ENCODE measurements at places on chromosomes 2 and 18. TPM values are rescaled to one million over a fixed set of nuclear protein-coding genes. Genes with fewer than 3 reads are reported as not detected.

Gene CNDP1
- 0.16 TPM for total RNA-seq

DNA sequence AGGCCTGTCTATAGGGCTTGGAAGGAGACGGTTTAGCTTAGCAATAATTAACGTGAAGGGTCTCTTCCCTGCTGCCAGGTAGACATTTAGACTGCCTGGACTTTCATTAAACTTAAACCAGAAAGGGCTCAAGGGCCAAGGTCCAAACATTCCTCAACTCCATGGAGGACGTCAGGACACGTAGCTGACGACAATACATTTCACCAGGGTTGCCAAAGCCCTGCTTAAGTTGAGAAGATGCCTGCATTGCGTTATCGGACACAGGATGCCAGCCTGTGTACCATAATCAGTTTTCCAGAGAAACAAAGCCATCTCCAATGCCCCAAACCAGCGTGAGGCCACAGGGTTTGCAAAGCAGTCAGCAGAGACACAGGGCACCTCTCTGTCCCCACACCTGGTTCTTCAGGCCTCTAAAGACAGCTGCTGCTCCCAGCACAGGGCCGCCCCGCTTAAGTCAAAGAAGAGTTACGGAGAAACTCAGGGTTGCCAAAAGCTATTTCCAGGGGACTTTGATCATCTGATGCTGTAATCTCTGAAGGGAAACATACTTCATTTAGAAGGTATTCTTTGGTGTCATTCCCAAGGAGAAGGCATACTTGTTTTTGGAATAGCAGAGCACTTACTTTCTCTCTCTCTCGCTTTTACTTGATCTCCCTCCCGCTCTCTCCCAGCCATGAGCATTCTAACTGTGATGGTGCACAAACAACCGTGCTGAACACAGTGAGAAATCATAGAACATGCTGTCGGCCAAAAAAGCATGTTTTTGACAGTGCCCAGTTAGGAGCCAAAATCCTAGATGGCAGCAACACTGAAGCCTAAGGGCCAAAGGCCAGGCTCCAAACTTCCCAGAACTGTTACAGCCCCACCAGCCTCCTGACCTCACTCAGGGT, 46.0 kb downstream of the TTC32 start:
- DNase-seq, result no peak
- no peak overlapping the region for H3K27ac ChIP-seq
- H3K36me3 ChIP-seq, result no peaks in the 10 kb centered on the region
- H3K4me3 ChIP-seq, result no peak overlapping the region

DNA sequence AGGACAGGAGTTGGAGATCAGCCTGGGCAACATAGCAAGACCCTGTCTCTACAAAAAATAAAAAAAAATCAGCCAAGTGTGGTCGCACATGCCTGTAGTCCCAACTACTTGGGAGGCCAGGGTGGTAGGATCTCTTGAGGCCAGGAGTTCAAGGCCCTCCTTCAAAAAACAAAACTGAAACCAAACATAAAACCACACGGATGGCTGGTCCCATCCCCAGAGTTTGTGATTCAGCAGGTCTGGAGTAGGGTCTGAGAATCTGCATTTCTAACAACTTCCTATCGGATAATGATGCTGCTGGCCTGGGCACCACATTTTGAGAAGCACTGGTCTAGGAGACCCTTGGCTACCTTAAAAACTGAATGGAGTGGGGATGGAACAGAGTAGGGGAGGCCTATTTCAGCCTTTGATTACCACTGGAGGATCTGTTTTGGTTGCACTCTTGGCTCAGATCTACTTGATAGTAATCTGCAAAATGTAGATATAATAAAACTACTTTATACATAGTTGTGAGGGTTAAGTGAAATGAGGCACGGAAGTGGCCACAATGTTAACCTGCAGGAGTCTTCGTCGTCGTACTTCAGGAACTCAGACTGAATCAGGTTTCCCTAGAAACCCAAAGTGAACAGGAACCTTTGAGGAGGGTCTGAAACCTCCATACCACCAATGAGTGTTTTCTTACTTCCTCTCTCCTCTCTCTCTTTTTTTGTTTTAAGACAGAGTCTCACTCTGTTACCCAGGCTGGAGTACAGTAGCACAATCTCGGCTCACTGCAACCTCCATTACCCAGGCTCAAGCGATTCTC, 25.5 kb upstream of the NFE2L2 start:
- no peaks in the 10 kb centered on the region for H3K27me3 ChIP-seq
- H3K27ac ChIP-seq, result peak overlapping the region; percentile 96
- peak; percentile 24 for DNase-seq
- peak overlapping the region; percentile 79 for H3K4me3 ChIP-seq

DNA sequence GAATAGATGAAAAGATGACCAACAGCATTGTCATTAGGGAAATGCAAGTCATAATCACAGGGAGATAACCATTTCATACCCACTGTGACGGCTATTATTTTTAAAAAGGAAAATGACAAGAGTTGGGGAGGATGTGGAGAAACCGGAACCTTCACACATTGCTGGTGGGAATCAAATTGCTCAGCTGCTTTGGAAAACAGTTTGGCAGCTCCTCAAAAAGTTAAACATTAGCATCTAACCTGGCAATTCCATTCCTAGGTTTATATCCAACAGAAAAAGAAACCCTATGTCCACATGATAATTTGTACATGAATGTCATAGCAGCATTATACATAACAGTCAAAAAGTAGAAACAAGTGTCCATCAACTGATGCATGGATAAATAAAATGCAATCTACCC, 58.2 kb downstream of the KCNG3 start:
- H3K27ac ChIP-seq, result no peak overlapping the region
- H3K36me3 ChIP-seq, result no peaks in the 10 kb centered on the region
- H3K4me1 ChIP-seq, result no peaks in the 10 kb centered on the region
- H3K4me3 ChIP-seq, result no peak overlapping the region
